ENCODE measurements at places on chromosomes 5 and 9.

GRCh38 chr5:6490693-6491092, 42.0 kb downstream of the UBE2QL1 start:
- no peak for DNase-seq

GRCh38 chr5:103621548-103621930, 59.0 kb upstream of the NUDT12 start:
- no peak for DNase-seq

DNA sequence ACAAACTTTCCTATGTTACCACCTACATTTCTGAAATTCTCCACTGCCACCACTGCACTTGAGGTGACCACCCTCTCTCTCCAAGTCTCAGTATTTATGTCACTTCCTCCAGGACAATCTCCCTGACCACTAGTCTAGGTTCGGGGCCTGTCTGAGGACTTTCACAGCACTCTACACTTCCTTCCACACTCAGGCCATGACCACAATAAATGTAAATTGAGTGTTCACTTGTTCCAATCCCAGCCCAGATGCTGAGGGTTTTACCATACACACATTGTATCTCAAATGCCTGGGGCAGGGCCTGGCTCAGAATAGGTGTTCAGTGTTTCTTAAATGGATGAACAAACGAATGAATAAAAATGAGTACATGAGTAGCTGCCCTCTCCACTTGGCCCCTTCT, 26.9 kb upstream of the CCNG1 start:
- DNase-seq = no peak

DNA sequence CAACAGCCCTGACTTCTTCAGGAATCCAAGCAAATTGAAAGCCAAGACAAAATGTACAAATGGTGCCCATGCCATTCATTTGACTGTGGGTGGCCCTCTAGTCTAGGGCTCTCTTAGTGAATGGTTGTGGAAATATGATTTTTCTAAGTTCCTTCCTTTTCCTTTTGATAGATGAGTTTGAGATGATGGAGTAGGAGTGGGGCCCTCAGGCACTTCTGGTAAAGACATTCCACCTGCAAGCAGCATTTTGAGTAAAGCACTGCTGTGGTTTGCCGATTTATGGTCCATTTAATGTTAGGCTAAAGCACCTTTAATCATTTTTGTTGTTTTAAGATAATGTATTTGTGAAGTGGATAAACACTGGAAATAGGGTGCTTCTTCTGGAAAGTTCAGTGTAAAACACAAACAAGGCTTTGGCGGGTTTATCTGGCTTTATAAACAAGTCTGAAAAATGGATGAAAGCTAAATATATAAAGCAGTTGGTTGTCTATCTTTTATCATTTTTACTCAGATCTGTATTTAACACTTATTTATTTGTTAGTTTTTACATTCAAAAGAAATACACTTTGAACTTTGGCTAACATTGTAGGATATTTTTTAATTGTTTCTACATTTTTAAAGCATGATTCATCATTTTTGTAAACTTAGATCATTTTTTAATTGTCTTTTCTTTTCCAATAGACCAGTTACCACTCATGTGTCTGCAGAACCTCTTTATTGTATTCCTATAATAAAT, 213.5 kb downstream of the PJA2 start:
- no peak for DNase-seq

DNA sequence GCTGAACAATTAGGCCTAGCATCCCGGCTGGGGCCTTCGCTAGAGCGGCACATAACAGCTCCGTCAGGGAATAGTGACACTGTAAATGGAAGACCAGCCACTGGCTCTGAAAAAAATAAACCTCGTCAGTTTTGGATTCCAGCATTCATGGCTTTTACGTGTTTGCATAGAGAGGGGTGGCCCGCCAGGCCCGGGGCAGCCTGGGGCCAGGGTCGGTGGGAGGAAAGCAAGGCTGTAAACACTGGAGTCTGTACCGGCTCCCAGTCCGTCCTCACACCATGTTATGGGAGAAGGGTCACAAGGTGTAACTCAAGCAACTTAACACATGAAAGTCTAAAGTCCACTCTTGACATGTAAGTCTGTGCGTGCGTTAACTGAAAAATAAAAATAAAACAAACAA, 11.2 kb downstream of the CCNI2 start:
- DNase-seq = no peak

- DNase-seq = no peak
Measured at GRCh38 chr5:141559461-141559860, 59.3 kb downstream of the DIAPH1 start.

DNA sequence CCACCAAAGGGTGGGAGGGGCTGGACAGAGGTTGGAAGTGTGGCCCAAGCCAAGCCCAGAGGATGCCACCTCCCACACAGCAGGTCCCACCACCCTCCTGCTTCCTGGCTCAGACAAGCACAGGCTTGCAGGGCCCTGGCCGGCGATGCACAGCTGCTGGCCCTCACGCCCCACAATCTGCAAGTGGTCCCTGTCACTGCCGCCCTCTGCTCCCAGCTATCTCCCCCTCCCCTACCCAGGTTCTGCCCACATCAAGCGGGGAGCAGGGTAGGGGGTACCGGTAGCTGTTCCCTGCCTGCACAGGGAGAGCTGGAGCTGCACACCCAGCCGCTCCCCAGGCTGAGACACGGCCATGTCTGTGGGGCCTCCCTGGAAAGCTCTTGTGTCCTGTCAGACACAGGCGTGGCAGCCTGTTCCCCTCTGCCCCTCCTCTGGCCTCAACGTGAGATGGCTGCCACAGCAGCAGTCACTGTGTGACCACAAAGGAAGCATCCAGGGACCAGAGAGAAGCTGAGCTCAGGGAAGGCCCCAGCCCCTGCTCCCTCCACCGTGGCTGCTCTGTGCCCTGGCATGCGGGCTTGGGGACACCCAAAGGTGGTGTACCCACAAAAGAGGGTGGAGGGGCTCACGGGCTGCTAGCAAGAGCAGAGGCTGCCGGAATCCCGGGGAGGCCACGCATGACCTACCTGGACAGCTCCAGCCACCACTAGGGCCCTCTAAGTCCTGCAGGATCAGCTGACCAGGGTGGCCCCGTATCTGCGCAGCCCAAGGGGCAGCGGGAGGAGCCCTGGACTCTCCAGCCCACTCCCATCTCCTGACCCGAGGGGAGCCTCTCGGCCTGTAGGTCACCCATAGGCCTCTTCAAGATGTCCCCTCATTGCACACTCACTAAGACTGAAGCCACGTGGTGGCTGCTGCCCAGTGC, 10.9 kb upstream of the ZDHHC11 start:
- no peak for DNase-seq
